ENCODE measurements at places on chromosomes 2 and 18.

DNA sequence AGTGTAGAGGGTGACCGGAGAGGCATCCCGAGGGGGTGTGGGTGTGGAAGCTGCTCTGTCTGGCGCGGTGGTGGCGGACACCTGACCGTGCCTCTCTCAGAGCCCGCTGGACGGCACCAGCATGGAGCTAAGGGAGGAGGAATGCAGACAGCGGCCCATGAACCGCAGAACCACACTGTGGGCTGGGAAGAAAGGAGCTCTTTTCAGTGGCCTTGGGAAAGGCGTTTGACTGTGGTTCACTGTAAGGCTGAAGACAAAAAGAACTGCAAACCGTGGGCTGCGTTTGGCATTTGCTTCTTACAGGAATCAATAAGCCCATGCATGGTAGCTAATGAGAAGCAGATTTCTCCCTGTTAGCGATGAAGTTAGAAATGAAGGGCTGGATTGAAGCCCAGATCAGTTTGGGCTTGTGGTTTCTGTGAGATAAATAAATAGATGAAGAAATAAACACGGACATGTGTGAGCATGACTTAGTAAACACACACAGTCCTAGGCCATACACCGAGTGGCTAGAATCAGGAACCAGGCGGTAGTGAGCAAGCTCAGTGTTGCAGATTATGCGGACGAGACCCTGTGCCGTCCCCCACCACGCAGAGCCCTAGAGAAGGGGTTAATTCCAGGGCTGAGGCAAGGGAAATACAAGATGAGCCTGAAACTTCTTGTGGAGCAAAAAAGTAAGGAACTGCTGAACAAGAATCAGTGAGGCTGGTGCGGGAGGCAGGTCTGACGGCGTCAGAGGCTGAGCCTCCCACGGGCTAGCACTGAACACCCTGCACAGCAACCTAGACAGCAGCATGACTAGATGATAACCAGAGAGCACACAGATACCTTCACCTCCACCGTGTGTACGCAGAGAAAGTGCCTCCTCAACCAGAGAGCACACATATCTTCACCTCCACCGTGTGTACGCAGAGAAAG lies 29.3 kb upstream of the NFATC1 start:
- no peak for DNase-seq

DNA sequence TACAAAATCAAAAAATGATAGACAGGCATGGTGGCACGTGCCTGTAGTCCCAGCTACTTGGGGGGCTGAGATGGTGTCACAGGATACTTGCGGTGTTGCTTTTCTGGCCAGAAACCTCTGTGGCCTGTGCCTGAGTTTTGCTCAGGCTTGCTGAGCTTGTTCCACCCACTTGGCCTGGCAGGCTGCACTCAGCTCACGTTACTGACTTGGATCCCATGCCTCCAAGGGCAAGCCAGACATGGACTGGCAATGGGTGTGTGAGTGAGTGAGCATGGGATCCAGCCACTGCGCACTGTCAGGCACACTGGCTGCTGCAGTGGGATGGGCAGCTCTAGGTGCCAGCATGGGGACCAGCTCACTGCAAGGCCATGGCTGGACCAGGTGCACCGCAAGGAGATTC lies 67.9 kb downstream of the NCAPH start:
- DNase-seq = no peak

DNA sequence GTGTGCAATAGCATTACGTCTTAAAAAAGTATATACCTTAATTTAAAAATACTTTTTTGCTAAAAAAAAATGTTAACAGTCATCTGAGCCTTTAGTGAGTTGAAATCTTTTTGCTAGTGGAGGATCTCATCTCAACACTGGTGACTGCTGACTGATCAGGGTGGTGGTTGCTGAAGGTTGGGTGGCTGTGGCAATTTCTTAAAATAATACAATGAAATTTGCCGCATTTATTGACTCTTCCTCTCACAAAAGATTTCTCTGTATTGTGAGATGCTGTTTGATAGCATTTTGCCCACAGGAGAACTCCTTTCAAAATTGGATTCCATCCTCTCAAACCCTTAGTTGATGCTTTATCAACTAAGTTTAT lies 46.1 kb upstream of the ANXA4 start:
- no peak for DNase-seq

DNA sequence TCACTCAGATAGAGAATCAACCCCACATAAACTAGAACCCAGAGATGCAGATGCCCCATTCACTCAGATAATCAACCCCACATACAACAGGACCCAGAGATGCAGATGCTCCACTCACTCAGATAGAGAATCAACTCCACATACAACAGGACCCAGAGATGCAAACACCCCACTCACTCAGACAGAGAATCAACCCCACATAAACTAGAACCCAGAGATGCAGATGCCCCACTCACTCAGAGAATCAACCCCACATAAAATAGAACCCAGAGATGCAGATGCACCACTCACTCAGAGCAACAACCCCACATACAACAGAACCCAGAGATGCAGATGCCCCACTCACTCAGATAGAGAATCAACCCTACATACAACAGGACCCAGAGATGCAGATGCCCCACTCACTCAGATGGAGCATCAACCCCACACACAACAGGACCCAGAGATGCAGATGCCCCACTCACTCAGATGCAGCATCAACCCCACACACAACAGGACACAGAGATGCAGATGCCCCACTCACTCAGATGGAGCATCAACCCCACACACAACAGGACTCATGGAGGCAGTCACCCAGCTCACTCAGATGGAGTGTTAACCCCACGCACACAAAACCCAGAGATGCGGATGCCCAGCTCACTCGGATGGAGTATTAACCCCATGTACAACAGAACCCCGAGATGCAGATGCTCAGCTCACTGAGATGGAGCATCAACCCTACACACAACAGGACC lies 11.7 kb downstream of the TMEM18 start:
- no peak for DNase-seq

DNA sequence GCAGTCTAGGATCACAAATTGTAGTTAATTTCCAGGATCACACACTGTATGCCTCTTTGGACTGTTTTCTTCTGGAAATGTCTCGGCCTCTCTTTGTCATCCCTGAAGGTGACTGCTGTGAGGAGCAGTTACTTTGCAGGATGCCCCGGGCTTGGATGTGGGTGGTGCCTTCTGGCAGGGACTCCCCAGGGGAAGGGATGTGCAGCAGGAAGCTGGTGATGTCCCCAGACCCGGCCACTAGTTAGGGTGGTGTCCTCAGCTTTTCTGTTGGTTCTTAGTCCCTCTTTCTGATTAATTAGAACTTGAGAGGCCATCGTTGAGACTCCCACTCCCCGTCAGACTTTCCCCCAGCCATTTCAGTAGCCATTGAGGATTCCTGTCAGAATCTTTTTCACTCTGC lies 286.6 kb upstream of the HDAC4 start:
- no peak for DNase-seq

DNA sequence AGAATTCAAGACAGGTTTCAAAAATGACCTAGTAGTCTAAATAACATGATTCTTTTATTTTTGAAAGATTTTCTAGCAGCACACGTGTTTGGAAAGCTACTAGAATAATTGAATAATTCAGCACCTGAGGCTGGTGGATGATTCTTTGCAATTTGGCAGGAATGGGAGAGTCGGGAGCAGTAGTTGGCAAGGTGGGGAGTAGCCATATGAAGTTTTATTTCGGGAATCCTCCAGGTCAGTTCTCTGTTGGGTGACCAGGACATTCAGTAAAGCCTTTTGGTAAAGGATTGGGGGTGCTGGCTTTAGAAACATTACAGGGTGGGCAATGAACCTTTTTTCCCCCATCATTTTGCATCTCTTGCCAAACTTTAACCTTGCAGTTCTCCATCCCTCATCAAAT lies 75.0 kb upstream of the LYPD6B start:
- no peak for DNase-seq

GRCh38 chr2:135510577-135510976 lies 20.4 kb downstream of the ZRANB3 start:
- no peak for DNase-seq

GRCh38 chr2:166337932-166338331 lies 37.8 kb downstream of the SCN9A start:
- no peak for DNase-seq

DNA sequence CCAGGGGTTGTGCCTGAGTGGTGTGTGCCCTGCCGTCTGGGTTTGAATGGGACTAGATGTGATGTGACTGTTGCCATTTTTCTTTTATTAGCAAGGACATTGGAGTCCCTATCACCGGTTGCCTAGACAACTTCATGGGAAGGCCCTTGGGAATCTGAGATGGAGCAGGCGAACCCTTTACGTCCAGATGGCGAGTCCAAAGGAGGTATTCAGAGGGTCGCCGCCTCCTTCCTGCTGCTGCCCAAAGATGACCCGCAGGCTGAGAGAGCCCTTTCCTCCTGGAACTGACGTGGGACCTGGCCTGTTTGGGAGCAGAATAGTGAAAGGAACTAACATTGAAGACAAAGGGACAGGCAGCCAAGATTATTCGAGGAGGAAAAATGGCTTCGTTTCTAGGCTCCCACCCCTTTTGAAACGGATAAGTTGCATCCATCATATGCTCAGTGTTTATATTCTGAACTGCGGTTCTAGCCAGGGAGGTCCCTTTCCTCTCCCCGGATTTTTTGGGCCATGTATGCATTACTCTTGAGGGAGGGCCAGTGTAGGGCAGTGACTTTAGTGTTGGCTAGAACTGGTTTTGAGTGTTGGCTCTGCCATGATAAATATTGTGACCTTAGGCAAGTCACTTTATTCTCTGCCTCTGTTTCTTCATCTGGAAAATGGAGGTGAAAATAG lies 673 bp downstream of the CENPO start:
- DNase-seq = peak; percentile 12

- DNase-seq = peak; percentile 70
Measured at GRCh38 chr2:230160112-230160660, 59.6 kb downstream of the SP110 start.

DNA sequence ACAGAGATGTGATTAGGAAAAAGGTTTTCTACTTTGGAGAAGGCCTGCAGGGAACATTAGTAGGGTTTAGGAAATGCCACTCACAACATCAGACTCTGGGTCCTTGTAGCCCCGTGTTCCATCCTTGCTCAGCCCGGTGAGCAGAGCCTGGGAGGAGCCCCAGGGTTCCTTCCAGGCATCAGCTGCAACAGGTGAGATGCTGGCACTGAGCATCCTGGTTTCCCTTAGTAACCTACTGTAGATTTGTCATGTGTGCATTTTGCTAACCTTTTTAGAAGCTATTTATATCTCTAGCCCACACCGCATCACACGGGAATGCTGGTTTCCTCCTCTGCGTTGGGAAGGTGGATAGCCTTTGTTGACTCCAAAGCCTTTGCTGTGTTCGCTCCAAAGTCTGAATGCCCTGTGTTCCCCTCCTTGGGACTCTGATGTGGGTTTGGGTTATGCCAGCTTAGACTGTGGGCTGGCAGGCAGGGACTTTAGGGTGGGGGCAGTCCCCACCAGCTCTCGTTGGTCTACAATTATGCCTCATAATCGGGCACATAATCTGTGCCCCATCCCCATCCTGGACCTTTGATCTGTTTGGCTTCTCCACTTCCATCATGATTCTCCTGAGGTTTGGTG lies 69.3 kb downstream of the TMEM247 start:
- DNase-seq = no peak

GRCh38 chr2:61792355-61792890 lies 61.4 kb downstream of the FAM161A start:
- no peak for DNase-seq

DNA sequence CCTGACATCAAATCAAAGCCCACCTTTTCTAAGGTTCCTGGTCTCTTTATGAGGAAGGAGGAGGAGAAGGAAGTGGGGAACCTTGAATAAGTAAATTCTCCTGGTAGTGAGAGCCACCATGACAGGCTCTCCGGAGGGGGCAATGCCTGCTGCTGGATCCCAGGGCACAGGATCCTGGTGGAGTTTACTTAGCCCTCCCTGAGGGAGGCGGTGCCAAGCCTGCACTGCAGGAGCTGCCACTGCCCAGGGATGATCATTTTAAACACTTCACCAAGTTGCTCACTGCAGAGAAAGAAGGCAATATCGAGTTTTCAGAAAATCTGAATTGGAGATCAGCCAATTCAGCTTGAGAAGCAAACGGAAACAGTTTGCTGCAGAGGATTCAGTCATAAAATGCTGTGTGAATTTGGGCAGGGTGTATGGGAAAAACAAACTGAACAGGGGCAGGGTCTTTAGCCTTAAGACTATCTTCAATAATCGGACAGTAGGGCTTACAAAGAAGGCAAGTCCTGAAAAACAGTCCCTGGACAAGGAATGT lies 200.7 kb downstream of the RAD51AP2 start:
- DNase-seq = no peak

- DNase-seq = no peak
Measured at GRCh38 chr2:240526521-240526920, 31.3 kb downstream of the ANKMY1 start.

DNA sequence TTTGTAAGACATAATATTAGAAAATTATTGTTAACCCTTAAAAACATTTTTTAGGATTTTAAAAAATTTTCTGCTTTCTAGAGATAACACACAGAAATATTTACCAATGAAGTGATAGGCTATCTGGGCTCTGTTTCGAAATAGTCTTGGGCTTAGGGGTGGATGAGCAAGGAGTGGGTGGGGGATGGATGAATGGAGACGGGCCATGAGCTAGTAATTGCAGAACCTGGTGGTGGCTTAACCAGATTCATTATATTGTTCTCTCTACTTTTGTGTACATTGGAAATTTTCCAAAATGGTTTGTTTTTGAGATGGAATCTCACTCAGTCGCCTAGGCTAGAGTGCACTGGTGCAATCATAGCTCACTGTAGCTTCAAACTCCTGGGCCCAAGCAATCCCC lies 89.6 kb downstream of the TCF7L1 start:
- DNase-seq = no peak

DNA sequence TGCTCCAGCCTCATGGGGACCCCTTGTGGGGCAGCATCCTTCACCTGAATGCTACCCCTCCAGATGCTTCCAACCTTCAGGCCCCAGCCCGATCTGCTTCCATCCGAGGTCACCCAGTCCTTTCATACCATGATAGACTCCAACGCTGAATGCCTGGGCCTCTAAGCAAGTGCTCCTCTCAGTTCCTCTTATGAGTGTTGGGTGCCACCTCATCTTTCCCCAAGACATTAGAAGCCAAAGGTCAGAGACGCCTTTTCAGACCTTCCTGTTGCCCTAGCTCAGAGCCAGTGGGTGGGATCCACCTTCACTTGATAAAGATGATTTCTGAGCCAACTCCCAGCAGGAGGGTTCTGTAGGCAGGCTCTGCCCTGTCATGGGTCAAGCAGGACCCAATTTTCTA lies 174.5 kb upstream of the MGAT5 start:
- DNase-seq = no peak

- no peak for DNase-seq
Measured at GRCh38 chr2:143177096-143177786, 48.0 kb downstream of the ARHGAP15 start.

GRCh38 chr18:9629709-9630108 lies 15.3 kb upstream of the PPP4R1 start:
- no peak for DNase-seq

DNA sequence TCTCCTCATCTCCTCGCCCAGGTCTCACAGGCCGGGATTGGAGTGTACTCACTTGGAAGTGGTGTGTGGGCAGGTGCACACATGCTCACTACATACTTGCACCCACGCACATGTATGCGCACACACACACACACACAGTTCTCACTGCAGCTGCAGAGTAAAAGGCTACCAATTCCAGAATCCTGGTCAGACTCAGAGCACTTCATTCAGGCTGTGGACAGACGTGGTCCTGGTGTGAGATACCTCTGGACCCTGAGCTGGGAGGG lies 19.4 kb downstream of the CELF4 start:
- DNase-seq = no peak

- DNase-seq = no peak
Measured at GRCh38 chr2:171540437-171540836, 18.2 kb downstream of the CYBRD1 start.

GRCh38 chr18:7329016-7329415 lies 98.1 kb downstream of the LRRC30 start:
- DNase-seq = peak; percentile 72

All from HT1080 (cell line).